ENCODE measurements at places on chromosomes 7 and 10.

DNA sequence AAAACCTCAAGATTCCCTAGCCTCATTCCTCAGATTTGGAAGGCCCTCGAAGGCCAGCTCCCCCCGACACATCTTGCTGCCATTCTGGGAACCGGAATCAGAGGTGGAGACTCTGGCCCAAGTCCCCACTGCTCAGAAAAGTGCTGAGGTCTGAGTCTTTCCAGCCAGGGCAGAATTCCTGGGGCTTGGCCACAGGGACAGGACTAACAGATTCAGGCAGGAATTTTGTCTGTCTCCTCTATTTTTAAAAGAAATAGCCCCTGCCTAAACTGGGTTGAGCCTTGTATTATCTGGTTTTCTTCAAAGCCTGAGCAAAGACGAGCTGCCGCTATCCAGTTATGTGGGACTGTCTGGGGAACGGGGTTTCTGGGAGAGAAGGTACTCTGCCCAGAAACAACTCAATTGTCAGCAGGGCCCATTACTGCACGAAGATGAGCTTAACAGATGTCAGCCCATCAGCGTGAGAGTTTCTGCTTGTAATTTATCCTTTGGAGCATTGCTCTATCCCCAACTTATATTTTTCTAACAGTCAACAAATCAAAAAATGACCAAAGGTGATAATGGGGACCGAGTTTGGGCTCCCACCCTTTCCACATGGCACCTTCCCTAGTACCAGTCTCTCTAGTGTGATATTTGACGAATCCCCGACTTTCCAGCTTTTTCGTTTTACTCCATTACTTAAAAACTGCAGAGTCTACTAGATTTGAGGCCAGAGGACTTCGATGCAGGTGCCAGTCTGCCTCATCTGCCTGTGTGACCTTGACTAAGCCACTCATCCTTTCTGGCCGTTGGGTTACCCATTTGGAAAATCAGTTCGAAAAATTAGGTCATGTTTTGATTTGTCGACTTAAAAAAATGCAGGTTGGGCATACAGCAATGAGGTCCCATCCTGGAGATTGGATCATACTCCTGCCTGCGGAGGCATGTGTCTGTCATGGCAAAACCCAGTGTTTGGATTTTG, 110.9 kb downstream of the WDR11 start:
- peak; percentile 46 for DNase-seq

DNA sequence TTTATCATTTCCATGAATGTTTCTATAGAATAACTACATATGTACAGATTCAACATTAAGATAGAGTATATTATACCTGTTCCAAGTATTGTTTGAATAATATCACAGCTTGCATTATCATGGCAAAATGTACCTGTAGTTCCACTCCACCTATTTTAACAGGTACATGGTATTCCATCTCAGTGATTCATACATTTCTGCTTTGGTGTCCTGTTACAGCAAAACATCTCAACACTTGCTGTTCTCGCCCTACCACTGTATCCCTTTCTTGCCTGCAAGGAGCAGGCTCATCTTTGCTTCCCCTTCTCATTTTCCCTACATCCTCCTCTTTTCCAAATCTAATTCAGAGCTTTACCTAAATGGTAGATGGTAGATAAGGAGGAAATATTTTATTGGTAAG, 27.1 kb upstream of the SGCE start:
- DNase-seq, result no peak

DNA sequence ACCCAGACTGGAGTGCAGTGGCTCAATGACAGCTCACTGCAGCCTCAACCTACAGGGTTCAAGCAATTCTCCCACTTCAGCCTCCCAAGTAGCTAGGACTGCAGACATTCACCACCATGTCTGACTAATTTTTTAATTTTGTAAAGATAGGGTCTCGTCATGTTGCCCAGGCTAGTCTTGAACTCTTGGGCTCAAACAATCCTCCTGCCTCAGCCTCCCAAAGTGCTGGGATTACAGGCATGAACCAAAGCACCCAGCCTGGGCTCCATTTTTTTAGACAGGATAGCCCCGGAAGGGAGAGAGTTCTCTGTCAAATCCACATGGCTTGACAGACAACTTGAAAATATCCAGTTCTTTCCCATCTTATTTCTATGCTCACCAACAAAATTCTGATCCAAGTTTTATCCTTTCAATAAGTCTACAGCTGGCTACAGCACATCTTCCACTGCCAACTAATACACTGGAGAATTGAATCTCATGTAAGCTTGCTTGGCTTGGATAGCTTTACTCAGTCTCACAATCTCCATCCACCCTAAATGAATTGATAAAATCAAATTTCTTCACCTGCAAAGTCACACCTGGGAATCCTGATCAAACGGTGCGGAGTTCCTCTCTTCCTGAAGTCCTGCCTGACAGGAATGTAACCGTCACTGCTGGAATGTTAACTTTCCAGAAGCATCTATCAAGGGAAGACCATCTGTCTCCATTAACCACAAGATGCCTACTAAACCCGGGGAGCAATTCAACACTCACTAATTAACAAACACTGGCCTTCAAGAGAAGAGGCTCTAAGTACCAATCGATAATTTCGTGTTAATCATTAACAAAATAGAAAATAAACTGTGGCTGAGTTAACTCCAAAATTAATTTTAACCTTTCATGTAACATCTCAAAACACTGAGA, 239.7 kb upstream of the MKLN1 start:
- DNase-seq, result no peak

- DNase-seq, result no peak
Measured at GRCh38 chr10:48758411-48758810, 73.7 kb downstream of the WDFY4 start.

DNA sequence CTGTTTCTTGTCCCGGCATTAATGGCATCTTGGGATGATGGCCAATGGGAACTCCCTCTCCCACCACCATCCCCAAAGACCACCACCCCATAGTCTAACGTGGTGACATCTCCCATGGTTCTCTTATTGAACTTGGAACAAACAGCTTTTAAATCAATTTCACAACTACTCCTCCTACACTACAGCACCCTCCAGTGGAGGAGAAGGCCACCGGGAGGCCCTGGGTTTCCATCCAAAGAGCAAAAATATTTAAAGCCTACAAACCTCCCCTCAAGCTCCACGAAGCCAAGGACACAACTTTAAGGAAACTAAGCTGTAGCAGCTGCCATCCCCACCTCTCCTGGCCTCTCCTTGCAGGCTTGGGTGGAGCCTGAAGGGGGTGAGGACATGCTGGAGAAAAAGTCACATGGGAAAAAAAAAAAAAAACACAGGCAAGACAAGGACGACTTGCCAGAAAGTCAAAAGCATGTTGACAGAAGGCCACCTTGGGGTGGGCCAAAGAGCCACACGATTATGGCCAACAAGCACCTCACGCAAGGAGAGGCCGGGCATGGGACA, 94.0 kb upstream of the LANCL2 start:
- no peak for DNase-seq

- DNase-seq, result no peak
Measured at GRCh38 chr10:80171248-80171660, 34.1 kb downstream of the ANXA11 start.

Measured in coronary artery (tissue), 2 donors.